ENCODE measurements at places on chromosomes 3 and 15.

DNA sequence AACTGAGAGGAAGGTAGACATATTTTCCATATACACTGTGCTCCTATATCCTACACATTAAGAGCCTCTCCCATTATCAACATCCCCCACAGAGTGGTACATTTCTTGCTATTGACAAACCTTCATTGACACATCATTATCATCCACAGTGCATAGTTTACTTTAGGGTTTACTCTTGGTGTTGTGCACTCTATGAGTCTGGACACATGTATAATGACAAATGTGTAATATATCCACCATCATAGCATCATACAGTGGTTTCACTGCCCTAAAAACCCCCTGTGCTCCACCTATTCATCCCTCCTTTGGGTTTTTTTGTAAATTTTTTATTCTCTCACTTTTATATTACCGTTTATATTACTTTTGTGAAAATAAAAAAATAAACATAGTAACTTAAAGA lies 22.2 kb upstream of the CLDN18 start:
- no peak for DNase-seq

GRCh38 chr3:195337747-195338146 lies 66.8 kb upstream of the XXYLT1 start:
- DNase-seq = no peak

GRCh38 chr15:57541805-57542504 lies 49.7 kb upstream of the MYZAP start:
- DNase-seq = peak; percentile 82

GRCh38 chr15:68209272-68209671 lies 4.1 kb upstream of the CALML4 start:
- no peak for DNase-seq

DNA sequence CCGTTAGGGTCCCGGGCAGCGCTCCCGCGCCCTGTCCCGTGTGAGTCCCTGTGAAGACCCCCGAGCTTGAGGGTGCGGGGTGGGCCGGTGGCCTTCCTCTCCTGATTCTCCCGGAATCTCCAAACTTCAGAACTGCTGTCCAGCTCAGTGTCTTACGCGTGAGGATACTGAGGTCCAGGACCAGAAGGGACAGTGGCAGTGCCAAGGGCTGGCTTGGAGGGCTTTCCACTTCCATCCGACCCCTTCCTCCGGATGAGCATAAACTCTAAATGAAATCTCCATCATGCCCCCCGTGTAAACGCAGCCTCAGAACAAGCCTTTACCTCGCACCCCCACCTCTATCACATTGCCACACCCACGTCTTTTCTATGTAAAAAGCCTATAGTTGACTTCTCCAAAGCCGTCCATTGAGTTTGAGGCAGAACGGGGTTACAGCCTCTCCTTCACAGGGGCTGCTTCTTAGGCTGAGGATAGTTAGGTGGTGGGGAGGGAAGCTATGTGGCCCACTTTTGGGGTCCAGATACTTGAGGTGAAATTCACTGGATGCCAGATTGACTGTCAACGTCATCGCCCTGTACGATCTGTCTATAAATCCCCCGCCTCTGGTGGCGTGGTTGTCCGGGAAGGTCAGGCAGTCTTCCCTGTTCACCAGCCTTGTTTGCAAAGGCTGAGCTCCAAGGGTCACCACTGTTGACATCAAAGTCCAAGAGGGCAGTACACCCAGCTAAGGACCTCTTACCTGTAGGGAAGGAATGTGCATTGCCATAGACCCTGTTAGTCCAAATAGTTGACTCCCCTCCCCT lies 1.1 kb downstream of the EDEM1 start:
- peak; percentile 27 for DNase-seq

DNA sequence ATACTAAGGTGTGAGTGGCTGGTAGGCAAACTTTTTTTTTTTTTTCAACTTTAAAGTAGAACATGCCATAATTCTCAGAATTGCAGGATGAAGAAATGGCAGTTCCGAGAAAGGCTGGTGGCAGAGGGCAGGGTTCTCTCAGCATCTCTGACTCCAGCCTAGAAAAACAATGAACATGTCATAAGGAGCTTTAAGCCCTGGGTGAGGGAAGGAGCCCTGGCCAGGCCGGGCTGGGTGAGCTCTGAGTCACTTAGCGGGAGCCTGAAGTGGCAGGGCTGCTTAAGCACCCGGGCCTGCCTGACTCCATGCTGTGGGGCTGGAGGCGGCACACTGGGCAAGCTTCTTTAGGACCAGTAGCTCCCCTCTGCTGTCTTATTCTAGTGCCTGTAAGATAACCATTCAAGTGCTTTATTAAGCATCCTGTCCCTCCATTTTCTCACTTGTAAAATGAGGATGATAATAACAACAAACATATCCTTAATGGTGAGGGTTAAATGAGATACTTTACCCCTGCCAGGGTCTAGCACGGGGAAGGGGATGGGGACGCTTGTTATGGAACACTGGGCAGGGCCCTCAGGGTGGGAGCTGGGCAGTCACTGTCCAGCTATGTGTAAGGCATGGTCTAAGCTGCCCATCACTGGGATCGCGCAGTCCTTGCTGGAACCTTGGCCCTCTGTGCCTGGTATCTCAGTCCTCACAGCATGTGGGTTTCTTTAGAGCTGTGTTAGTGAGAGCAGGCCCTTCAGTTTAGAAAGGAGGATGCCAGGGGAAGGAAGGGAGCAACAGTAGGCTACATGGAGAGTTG lies 18.4 kb downstream of the SMAD6 start:
- peak; percentile 67 for DNase-seq

- DNase-seq = no peak
Measured at GRCh38 chr3:125152951-125153350, 59.6 kb downstream of the SLC12A8 start.

DNA sequence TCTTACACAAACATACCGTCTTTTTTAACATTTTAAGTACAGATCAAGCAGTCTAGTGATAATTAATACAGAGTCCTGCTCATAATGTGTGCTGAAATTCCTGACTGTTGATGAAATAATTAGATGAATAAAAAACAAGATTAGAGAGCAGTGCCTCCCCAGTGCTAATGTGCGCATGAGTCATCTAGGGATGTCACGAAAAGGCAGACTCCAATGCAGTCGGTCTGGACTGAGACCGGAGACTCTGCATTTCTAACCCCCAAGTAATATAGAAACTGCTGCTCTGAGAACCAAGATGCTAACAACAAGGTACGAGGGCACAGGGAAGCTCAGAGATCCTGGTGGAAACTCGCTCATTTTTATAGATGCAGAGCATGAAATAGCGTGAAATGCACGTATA lies 61.4 kb downstream of the COL8A1 start:
- no peak for DNase-seq

GRCh38 chr15:52651868-52652267 lies 27.3 kb downstream of the ATOSA start:
- peak; percentile 39 for DNase-seq

- DNase-seq = no peak
Measured at GRCh38 chr3:124800511-124801258, 70.4 kb downstream of the UMPS start.

GRCh38 chr3:123818324-123818920 lies 65.7 kb downstream of the MYLK start:
- no peak for DNase-seq

DNA sequence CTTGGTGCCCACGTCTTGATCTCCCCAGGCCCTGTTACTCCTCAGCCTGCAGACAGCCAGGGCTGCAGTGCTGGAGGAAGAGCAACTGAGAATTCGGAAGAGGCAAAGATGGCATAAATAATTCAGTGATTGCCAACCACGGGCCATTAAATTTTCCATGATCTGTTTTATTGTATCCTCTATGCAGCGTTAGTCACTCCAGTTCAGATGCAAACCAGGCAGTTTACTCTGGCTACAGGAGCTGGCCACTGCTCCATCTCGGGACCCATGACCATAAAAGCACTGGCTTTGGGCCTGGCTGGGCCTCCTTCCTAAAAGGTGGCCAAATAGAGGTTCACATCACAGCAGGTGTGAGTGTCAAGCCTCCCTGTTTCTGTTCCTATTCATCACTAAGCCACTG lies 137.6 kb upstream of the TLE3 start:
- no peak for DNase-seq

GRCh38 chr15:92915766-92916435 lies 15.8 kb downstream of the CHD2 start:
- DNase-seq = no peak

- DNase-seq = no peak
Measured at GRCh38 chr3:184186184-184186901, at the start of gene ABCF3. TSS of gene ABCF3 (plus strand) at chr3:184186199. CDS start at chr3:184186208, 9 bp downstream.

DNA sequence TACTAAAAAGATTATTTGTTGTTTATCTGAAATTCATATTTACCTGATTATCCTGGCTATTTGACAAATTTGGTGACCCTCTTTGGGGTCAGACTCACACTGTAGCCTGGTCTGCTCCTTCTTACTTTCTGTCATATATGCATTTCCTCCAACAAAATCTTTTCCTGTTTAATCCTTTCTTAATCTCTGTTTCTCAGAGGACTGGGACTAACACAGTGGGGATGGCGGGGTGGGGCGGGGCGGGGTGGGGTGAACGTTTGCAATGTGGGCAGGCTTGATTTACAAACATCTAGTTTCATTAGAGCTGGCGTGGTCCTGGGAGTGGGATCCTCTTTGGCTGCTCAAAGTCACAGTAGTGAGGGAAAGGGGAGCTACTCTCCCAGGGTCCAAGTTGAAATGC lies 35.3 kb upstream of the CDCP1 start:
- DNase-seq = no peak

All from Calu3 (cell line).